ENCODE measurements at places on chromosomes 16 and 17.

GRCh38 chr17:42179335-42179734 lies 1.6 kb downstream of the KCNH4 start:
- no peak for DNase-seq

DNA sequence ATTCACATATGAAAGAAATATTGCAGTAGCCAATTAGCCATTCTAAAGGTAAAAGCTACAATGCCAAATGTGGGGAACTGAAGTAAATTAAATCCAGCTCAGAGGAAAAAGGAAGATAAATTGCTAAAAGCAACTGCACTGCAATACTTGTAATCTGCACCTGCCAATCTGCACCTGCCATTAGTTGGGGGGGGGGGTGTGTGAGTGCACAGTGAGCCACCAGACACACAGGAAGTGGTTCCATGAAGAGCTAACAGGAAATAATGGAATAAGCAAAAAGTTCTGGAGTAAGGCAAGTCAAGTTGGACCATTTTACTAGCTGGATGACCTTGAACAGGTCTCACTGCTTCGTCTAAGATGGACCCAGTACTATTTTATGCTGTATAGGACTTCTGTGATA lies 191.8 kb downstream of the PARN start:
- no peak for DNase-seq

DNA sequence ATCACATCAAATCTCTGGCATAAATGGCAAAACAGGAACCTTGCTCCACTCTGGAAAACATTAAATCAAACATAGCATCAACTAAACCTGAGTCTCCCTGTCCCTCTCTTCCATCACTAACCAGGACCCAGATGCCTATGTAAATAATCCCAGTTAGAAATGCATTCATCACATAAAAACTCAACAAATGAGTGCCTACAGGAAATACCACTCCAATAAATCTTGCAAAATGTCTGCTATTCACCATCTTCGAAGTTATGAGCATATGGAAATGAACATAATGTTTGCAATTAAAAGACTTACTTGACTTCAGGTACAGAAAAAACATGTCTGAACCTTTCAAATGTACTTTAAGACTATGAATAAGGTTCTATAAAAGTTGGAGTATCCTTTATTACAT lies 425.0 kb downstream of the CDH11 start:
- no peak for DNase-seq

DNA sequence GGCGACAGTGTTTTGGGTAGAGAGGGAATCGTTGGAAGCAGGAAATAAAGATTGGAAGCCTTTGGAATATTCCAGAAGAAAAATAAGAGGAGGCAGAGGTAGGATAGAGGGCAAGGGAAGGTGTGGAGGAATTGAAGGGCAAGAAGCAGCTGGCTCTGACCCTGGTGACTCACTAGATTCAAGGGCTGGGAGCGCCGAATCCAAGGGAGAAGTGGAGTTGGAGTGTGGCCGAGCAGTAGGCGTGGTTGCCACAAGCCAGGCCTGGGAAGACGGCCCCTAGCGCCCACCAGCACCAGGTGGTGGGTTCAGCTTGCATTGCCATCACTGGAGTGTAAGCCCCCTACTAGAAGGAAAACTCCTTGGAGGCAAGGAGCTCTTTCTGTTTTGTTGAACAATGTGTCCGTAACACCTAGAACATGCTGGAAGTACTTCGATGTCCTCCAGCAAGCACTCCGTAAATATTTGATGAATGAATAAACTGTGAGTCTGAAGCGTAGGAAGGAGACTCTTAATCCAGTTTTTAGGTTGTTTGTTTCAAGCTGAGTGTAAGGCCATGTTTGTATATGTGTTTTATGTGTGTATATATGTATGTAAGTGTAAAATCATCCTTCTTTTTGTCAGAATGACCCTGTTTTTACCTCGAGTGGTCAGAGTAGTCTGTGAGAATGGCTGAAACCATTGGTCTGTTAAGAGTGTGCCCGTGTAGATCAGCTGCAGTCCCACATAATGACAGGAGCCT lies 139.5 kb downstream of the CMIP start:
- no peak for DNase-seq

GRCh38 chr16:30437511-30438046 lies 7.7 kb upstream of the DCTPP1 start:
- no peak for DNase-seq

DNA sequence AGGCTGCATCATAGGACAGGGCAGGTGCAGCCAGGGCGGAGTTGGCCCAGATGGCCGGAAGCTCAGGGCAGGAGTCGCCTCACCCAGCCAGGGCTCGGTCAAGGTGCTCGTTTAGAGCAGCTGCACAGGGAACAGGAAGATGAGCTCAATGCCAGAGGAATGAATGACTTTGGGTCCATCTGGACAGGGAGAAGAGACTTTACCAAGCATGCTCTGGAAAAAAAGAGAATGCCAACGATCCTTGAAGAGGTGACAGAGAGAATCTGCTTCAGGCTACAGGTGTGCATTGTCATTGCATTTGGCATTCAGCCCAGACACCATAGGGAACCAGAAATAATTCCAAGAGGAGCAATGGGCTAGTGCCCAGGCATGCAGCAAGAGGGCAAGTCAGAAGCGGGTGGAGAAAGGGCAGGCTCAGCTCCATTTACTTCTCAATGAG lies 6.7 kb upstream of the MPP3 start:
- DNase-seq, result no peak

GRCh38 chr17:59342681-59343131 lies 11.3 kb downstream of the YPEL2 start:
- DNase-seq, result no peak

DNA sequence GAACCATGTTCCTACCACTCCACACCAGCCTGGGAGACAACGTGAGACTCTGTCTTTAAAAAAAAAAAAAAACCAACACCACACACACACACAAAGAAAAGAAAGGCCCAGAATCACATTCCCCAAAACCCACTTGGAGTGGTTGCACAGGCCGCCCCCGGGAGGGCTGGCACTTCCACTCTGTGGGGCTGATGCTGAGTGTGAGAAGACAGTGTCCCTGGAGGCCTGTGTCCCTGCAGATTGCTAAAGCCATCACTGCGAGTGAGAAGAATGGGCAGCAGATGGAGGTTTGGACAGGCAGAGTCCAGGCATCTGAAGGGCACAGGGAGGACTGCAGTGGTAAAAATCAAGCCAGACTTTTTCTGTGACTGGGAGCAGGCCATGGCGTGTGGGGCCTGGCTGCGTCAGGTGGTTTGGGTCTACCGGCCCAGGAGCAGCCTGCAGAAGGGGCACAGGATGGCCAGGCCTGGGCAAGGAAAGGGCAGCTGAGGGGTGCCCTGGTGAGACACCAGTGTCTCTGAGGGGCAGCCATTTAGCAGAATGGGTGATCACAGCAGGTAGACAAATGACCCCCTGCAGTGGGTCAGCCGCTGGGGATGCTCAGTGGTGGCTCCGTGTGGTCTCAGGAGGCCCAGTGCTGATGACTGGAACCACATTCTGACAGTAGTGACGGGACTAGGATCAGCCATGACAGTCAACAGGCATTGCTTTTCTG lies 13.1 kb downstream of the CTRB2 start:
- no peak for DNase-seq

GRCh38 chr17:68033636-68034451 lies 1.7 kb upstream of the KPNA2 start:
- DNase-seq, result peak; percentile 31

GRCh38 chr16:67544844-67545664 lies 16.4 kb downstream of the RIPOR1 start:
- DNase-seq, result no peak
